ENCODE measurements at places on chromosomes 16 and 17. TPM values are rescaled to one million over a fixed set of nuclear protein-coding genes. Genes with fewer than 3 reads are reported as not detected.

PSMD3 gene
- 171 TPM for total RNA-seq

EVPLL gene
- total RNA-seq = not detected

CXCL16 gene
- 17.1 TPM for total RNA-seq

CCDC92B gene
- total RNA-seq = 0.21 TPM

KRTAP9-7 gene
- not detected for total RNA-seq

AIPL1 gene
- not detected for total RNA-seq

PTX4 gene
- 0.03 TPM for total RNA-seq

CCL3 gene
- not detected for total RNA-seq

MT1A gene
- 30.1 TPM for total RNA-seq

NKD1 gene
- 0.65 TPM for total RNA-seq

YBX2 gene
- 0.56 TPM for total RNA-seq

MYCBPAP gene
- total RNA-seq = 0.35 TPM

HOXB1 gene
- total RNA-seq = not detected

GSE1 gene
- 22.7 TPM for total RNA-seq

PYY gene
- total RNA-seq = 0.08 TPM

ZNF771 gene
- total RNA-seq = 4.9 TPM

CLEC10A gene
- total RNA-seq = not detected

HAGHL gene
- total RNA-seq = 17.8 TPM

CNTNAP1 gene
- total RNA-seq = 4.5 TPM

CCL11 gene
- not detected for total RNA-seq

BCO1 gene
- total RNA-seq = 0.99 TPM

MMP2 gene
- 10.7 TPM for total RNA-seq

ARHGDIG gene
- total RNA-seq = 3.1 TPM

ZNF232 gene
- total RNA-seq = 3.9 TPM

PKMYT1 gene
- 67.8 TPM for total RNA-seq

MPG gene
- 61.1 TPM for total RNA-seq

HOXB4 gene
- total RNA-seq = 0.12 TPM

KLHL10 gene
- total RNA-seq = not detected

C16orf74 gene
- total RNA-seq = 17.7 TPM

KRT36 gene
- not detected for total RNA-seq

TLCD2 gene
- total RNA-seq = 1.6 TPM

SLC6A4 gene
- total RNA-seq = not detected

KRT12 gene
- not detected for total RNA-seq

CX3CL1 gene
- total RNA-seq = 0.06 TPM

MEIOC gene
- total RNA-seq = 2.8 TPM

GAA gene
- total RNA-seq = 63.4 TPM

CYB561 gene
- total RNA-seq = 36.7 TPM

ABCA6 gene
- total RNA-seq = not detected

STH gene
- total RNA-seq = not detected

TNS4 gene
- total RNA-seq = 188 TPM

SENP3 gene
- 95.8 TPM for total RNA-seq

CCT6B gene
- total RNA-seq = 2.0 TPM

CASKIN2 gene
- total RNA-seq = 12.0 TPM
